ENCODE measurements at places on chromosomes 12 and 14. TPM values are rescaled to one million over a fixed set of nuclear protein-coding genes. Genes with fewer than 3 reads are reported as not detected.

MARK3 gene
- 144 TPM for total RNA-seq

RND1 gene
- total RNA-seq, result 2.3 TPM

GRIN2B gene
- total RNA-seq, result 8.7 TPM

PPP1R3E gene
- 14.0 TPM for total RNA-seq

TSPAN19 gene
- 0.22 TPM for total RNA-seq

LALBA gene
- total RNA-seq, result not detected

KLRC2 gene
- not detected for total RNA-seq

ZNF891 gene
- 9.5 TPM for total RNA-seq

DHH gene
- total RNA-seq, result 1.4 TPM

ANKRD33 gene
- total RNA-seq, result 4.2 TPM

DHRS2 gene
- total RNA-seq, result 0.77 TPM

Measured in camera-type eye (tissue), 1 donor.